ENCODE measurements at places on chromosomes 3 and 15. TPM values are rescaled to one million over a fixed set of nuclear protein-coding genes. Genes with fewer than 3 reads are reported as not detected.

Gene C2CD4A
- 0.75 TPM for total RNA-seq

Gene LRRIQ4
- total RNA-seq = 0.41 TPM

Gene GOLGA6L4
- total RNA-seq = 3.6 TPM

Gene SMC4
- 39.2 TPM for total RNA-seq

Gene GOLGA8K
- total RNA-seq = not detected

Gene DPPA2
- total RNA-seq = not detected

Gene ZPLD1
- 0.41 TPM for total RNA-seq

Gene ARHGEF26
- total RNA-seq = 2.5 TPM

Gene LIPH
- 2.5 TPM for total RNA-seq

Gene PLSCR4
- total RNA-seq = 1.7 TPM

All from kidney epithelial cell (primary cell).